Retinal pigment epithelial cell (primary cell): ENCODE measurements at places on chromosomes 12 and 14.

DNA sequence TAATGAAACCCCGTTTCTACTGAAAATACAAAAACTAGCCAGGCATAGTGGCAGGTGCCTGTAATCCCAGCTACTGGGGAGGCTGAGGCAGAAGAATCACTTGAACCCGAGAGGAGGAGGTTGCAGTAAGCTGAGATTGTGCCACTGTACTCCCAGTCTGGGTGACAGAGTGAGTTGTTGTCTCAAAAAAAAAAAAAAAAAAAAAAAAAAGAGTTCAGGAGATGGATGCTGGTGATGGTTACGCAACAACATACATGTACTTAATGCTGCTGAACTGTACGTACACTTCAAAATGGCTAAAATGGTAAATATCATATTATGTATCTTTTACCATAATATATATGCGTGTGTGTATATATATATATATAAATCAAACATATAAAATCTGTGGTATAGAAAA lies 29.0 kb downstream of the ACTN1 start:
- no peak for DNase-seq

DNA sequence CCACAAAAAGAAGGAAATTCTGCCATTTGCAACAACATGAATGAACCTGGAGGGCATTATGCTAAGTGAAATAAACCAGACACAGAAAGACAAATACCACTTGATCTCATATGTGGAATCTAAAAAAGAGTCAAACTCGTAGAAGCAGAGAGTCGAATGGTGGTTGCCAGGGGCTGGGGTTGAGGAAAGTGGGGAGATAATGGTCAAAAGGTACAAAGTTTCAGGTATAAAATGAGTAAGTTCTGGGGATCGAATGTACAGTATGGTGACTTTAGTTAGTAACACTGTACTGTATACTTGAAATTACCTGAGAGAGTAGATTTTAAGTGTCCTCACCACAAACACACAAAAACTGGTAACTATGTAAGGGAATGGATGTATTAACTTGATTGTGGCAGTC lies 129.4 kb downstream of the PPM1H start:
- no peak for DNase-seq

- no peak for DNase-seq
Observed at GRCh38 chr12:24507827-24508226, 441.1 kb downstream of the BCAT1 start.

GRCh38 chr12:6827982-6828780 lies at the start of gene P3H3:
P3H3 (plus strand) TSS chr12:6828407; CDS start chr12:6828441, 34 bp downstream.
- DNase-seq = no peak

DNA sequence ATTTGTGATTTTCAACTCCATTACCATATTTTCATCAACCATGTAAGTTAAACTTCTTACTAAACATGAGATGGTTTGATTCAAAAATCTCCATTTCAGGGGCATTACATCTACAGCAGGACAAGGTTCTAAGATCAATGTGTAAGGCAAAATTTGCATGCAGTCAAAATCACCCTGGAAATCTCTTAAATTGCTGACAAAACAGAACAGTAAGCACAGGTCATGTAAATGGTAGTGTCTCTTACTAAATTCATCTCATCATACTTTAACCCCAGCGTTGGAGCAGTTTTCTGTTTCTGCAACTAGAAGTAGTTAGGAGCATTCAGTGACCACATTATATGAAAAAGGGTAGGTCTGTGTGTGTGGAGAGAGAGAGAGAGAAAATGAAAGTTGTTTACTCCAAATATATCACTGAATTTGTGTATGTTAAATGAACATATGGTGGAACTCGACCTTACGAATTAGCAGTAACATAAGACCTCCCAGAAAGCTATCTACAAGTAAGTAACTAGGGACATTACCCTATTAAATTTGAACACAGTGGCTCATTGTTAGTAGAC lies 227.5 kb downstream of the SSPN start:
- no peak for DNase-seq

GRCh38 chr14:59308673-59309072 lies 120.2 kb downstream of the DAAM1 start:
- no peak for DNase-seq

GRCh38 chr12:133233006-133233405 lies 2.7 kb downstream of the ANHX start:
- DNase-seq = no peak

GRCh38 chr14:48943913-48944312 lies 642.3 kb downstream of the RPS29 start:
- no peak for DNase-seq

- DNase-seq = no peak
Observed at GRCh38 chr12:27808841-27809240, 28.8 kb upstream of the MANSC4 start.

- DNase-seq = no peak
Observed at GRCh38 chr14:36268121-36268520, 52.3 kb downstream of the MBIP start.
